Cortex of kidney (tissue), 1 donor: ENCODE measurements at places on chromosomes 3 and 15.

GRCh38 chr3:107870096-107870495 lies 220.7 kb downstream of the CD47 start:
- no peak for DNase-seq

DNA sequence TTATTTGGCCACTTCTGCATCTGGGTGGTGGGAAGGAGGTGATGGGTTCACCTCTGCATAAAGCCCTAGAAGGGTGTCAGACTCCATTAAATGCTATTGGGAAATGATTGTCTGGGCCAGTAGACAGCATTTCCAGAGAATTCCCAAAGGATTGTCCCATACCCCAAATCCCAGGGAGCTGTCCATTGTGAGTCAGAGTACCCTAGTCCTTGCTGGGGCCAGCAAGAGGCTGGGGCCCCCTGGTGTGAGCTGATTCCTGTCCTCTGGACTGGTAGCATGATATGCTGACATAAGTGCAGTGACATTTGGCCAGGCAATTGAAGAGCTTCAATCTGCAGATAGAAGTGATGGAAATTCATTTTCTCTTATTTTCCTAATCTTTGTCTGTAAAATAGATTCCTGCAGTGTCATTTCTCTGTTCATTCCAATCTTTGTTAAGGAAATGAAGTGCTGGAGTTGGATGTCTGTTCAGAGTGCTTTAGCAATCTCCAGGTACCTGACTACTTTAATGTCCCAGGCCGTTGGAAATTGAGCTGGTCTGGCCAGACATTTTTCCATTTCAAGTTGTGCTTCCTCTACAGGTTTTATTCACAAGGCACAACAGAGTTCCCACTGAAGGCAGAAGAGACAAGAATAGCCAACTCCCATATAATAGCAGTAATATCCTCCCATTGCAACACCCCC lies 91.2 kb downstream of the RPLP1 start:
- no peak for DNase-seq

- DNase-seq, result no peak
Measured at GRCh38 chr15:63449731-63450130, 54.7 kb upstream of the USP3 start.

DNA sequence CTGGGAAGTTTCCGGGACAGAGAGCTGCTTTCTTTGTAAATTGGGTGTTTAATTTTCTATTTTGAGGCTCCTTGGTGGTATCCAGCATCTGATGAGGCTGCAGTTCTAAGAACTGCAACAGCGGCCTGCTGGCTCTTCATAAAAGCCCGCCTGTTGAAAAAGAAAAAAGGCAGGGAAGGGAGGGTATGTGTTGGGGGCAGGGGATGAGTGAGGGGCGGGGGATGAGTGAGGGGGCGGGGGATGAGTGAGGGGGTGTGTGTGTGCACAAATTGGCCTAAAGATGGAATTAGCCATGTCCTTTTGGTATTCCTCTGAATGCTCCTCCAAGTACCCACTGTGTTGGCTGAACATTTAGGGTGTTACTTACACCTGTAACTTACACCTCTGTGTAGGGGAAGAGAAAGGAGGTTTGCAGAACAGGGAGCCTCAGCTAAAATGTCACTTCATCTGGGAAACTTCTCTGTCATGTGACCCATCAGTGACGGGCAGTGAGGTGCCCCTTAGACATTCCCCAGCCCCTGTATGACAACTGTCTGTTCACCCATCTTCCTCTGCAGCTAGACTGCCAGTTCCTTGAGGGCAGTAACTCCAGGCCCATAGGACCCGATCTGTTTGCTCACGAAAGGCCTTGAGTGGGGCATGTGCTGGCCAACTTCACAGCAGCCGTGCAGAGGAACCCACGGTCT lies 57.6 kb downstream of the LRIG1 start:
- no peak for DNase-seq

DNA sequence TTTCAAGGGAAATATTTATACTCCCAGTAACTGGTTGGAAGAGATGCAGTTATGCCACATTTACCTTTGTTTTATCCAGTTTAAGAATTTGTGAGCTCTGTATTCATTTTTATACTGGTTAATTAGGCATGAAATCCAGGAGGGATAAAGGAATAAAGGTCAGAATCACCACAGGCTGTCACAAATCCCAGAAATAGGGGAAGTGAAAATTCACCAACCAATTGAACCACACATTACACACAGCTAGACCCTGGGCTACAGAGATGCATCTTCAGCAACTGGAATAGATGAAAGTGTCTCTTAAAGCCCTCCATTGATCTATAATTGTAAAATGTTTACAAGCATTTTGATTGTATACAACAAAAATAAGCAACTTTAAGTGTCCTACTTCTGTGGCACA lies 18.5 kb downstream of the SERPINI1 start:
- no peak for DNase-seq

DNA sequence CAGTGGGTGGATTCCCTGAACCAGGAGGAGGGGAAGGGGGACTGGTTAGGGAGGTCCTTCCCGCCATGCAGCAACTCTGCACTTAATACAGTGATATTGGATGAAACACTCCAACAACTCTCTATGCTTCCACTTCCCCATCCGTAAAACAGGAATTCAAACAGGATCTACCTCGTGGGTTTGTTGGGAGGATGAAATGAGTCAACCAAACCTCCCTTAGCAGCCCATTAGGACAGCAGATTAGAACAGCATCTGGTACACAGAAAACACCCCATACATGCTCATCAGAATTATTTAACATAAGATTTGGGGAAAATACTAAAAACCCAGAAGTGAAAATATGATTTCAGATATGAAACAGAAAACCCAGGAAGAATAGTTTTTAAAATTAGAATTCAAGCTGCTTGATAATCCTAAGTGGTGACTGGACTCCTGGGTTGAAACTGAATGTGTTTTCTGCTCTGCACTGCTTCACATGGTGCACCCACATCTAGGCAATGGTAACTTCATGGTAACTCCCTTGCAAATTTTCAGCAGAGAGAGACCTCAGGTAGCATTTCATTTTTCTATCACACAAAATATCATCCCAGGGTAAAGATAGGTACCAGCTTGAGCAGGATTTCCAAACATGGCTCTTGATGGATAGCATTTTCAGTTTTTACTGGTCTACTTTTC lies 326.8 kb upstream of the FRG2C start:
- DNase-seq, result no peak
